ENCODE measurements at places on chromosomes 2 and 18. TPM values are rescaled to one million over a fixed set of nuclear protein-coding genes. Genes with fewer than 3 reads are reported as not detected.

Gene TMEFF2
- 0.12 TPM for total RNA-seq

Gene EFR3B
- total RNA-seq: 3.0 TPM

Gene TXNDC2
- total RNA-seq: not detected

Gene WIPF1
- 7.2 TPM for total RNA-seq

Gene EMILIN1
- total RNA-seq: 319 TPM

Gene IL36RN
- not detected for total RNA-seq

Gene DSG2
- total RNA-seq: 8.9 TPM

Gene C2orf81
- total RNA-seq: 0.98 TPM

Gene IL1R1
- 56.8 TPM for total RNA-seq

Gene IFIH1
- 6.3 TPM for total RNA-seq

Gene NPAS2
- 6.4 TPM for total RNA-seq

Gene MYO5B
- 0.53 TPM for total RNA-seq

Gene GPR75
- total RNA-seq: 1.4 TPM

Gene ASB18
- not detected for total RNA-seq

Gene MYL12B
- total RNA-seq: 371 TPM

Gene TUBB6
- total RNA-seq: 821 TPM

Gene IL1F10
- total RNA-seq: not detected

Gene KLHL41
- 0.15 TPM for total RNA-seq

Gene ACTR1B
- total RNA-seq: 77.3 TPM

Gene GLI2
- total RNA-seq: 1.1 TPM

Gene NETO1
- total RNA-seq: not detected

Gene POTEE
- under 0.01 TPM for total RNA-seq

Measured in smooth muscle cell of the coronary artery (primary cell).